ENCODE measurements at places on chromosomes 3 and 15.

GRCh38 chr3:171155122-171155700 lies 128.7 kb upstream of the SLC2A2 start:
- DNase-seq = no peak

DNA sequence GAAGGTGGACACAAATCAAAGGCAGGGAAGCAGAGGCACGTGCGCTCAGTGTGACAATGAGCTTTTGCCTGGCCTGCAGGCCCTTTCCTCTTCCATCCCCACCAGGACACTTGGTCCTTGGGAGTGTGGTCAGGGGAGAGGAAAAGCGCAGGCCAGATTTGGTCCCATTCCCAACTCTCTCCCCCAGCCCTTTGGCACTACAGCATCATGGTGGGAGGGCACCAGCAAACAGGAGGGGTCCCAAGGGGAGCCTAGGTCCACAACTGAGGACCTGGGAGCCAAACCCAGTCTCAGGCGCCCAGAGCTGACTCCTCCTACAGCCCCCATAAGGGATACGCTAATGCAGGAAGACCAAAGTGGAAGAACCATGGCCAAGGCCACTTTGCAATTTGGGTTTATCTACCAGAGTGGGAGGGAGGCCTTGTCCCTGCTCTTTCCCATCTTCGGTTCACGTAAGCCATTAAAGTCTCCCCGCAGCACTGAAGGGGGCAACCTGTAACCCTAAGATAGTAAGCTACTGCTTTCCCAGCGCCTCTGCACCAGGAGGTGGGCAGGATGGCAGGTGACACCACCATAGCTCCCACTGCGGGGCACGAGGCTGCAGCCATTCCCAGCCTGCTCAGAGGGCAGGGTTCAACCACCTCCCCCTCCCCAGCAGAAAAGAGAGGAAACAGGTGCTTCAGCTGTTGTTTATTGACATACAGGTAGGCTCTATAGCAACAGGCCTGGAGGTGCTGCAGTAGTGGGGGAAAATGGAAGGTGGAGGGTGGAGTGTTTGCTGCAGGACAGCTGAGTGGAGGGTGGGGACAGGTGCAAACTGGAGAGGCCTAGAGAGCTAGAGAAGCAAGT lies 993 bp upstream of the GRAMD2A start:
- peak; percentile 69 for DNase-seq

DNA sequence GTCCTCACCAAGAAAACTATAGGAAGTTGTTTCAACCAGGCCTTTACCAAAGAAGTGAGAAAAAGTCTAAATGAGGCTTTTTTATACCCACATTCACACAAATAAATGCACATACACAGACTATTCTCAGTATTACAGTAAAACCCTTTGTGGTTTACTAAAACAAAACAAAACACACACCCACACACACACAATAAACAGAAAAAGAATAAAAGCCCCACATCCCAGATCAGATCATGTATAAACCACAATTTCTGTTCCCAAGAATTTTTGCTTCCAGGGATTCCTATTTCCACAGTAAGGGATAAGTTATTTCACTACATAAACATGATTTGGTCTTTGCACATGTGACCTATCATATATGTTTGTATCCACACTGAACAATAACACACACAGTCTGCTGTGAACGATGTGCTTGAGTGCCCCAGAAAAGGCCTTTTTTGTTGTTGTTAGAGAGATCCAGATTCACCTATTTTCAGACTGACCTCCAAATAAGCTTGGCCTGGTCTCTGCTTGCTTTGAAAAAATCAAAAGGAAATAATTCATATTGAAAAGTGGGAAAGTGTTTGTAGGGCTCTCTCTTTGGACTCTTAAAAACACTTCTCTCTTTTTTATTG lies 283.4 kb upstream of the ATP11B start:
- DNase-seq = no peak

GRCh38 chr3:111278959-111279358 lies 207.3 kb downstream of the NECTIN3 start:
- DNase-seq = no peak

- DNase-seq = peak; percentile 26
Measured at GRCh38 chr3:171044835-171045793, 18.6 kb upstream of the SLC2A2 start.

GRCh38 chr3:139797724-139798343 lies 120.1 kb upstream of the NMNAT3 start:
- DNase-seq = no peak

GRCh38 chr3:152183473-152183872 lies 85.3 kb upstream of the MBNL1 start:
- peak; percentile 33 for DNase-seq

GRCh38 chr3:173814809-173815208 lies 417.3 kb downstream of the NLGN1 start:
- DNase-seq = no peak

DNA sequence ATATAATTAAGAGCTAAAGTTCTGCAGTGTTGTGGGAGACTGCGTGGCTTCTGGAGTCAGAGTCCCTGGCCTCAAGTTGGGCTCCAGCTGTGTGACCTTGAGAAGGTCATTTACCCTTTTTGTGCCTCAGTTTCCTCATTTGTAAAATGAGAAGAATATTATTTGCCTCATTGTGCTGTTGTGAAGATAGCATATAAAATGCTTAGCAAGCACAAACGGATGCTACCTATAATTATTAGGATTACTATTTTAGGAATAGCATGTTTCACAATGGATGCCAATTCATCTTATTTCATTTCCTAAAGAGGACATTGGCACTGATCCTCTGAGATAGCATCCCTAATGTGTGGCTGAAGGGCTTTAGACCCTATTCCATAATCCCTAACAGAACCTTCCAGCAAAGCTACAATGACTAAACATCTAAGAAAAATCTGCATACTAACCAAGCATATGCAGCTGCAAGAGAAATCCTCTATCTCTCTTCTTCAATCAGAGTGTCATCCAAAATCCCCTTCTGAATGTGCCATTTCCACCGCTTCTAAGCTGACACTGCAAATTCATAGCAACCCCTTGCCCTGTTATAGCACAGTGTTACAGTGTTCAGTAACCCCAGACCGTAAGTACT lies 148.3 kb downstream of the RBMS3 start:
- no peak for DNase-seq

DNA sequence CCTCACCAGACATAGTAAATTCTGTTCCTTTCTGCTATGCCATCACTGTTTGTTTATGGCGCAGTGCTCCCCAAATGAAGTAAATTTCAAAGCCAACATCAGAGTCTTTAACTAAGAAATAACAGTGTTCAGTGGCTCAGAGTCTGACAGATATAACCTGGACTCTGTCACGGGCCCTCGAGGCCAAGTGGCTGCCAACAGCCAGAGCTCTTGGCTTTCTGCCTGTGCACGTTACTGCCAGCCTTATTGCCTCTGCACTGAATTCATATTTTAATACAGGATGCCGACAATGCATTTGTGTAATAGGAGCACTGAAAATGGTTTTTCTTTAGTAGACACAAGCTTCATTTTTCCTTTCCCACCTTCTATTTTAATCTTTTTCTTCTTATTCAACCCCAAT lies 219.9 kb downstream of the NLGN1 start:
- DNase-seq = peak; percentile 44

- no peak for DNase-seq
Measured at GRCh38 chr15:34654625-34655024, 71.2 kb upstream of the GOLGA8B start.

- DNase-seq = peak; percentile 46
Measured at GRCh38 chr3:107884719-107885460, 205.9 kb downstream of the CD47 start.

- no peak for DNase-seq
Measured at GRCh38 chr3:123285479-123285878, 83.7 kb downstream of the SEC22A start.

DNA sequence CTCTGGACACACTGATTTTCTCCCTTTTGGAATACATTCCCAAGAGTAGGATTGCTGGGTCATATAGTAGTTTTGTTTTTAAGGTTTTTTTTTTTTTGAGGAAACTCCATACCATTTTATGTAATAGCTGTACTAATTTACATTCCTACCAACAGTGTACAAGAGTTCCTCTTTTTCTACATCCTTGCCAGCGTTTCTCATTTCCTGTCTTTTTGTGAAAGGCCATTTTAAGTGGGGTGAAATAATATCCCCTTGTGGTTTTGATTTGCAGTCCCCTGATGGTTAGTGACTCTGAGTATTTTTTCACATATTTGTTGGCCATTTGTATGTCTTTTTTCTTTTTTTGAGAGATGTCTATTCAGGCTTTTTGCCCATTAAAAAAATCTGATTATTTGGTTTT lies 1205.5 kb downstream of the ROBO1 start:
- no peak for DNase-seq

- no peak for DNase-seq
Measured at GRCh38 chr3:60017631-60018030, 967.8 kb upstream of the CFAP20DC start.

GRCh38 chr15:76038512-76038911 lies 21.3 kb upstream of the TMEM266 start:
- DNase-seq = no peak

- DNase-seq = no peak
Measured at GRCh38 chr3:49171775-49172500, 540 bp downstream of the KLHDC8B start.

Measured in NCI-H69 (cell line).